ENCODE measurements at places on chromosomes 6 and 20.

- DNase-seq = peak; percentile 70
Measured at GRCh38 chr20:25984933-25985332, 288.3 kb upstream of the ZNF337 start.

GRCh38 chr6:99330159-99330558 lies 19.3 kb downstream of the FAXC start:
- DNase-seq = peak; percentile 57

GRCh38 chr6:148563066-148563465 lies 183.8 kb upstream of the UST start:
- no peak for DNase-seq

DNA sequence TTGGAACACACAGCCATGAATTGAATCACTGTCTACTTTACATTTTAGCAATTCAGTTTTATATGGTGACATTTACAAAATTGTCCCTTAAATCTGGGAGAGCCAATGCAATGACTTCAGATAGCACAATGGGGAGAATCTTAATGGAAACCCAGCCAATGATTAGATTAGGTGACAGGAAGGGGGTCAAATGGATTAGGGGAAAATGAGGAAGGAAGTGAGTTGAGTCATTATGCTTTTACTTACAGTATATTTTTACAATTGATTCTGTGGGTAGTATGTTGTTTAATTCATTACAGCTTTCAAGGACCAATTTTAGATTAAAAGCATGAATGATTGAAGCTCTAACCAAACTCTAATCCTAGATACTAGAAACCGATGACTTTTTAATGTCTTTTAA lies 229.8 kb downstream of the SOX4 start:
- DNase-seq = no peak

GRCh38 chr6:88490908-88491264 lies 324.7 kb upstream of the CNR1 start:
- DNase-seq = no peak

GRCh38 chr20:59940956-59941294 lies 736 bp downstream of the FAM217B start:
- DNase-seq = no peak

GRCh38 chr20:31637660-31638059 lies at the start of gene COX4I2:
Gene COX4I2 (plus strand): TSS chr20:31637912. CDS start chr20:31639018, 1,106 bp downstream.
- DNase-seq = no peak
